ENCODE measurements at places on chromosomes 16 and 17. TPM values are rescaled to one million over a fixed set of nuclear protein-coding genes. Genes with fewer than 3 reads are reported as not detected.

The SPATA2L gene
- total RNA-seq, result 8.0 TPM

The MAPT gene
- 0.12 TPM for total RNA-seq

The C16orf96 gene
- 0.22 TPM for total RNA-seq

The AHSP gene
- not detected for total RNA-seq

The TBX4 gene
- total RNA-seq, result not detected

The SOCS1 gene
- 133 TPM for total RNA-seq

The TNFRSF17 gene
- total RNA-seq, result not detected

The ACSM2B gene
- not detected for total RNA-seq

All from activated CD4-positive, alpha-beta T cell treated with anti-CD3 and anti-CD28 coated beads, Interleukin-2, amount 10 ng/mL, durations not matched to agents 7 days and 5 days (primary cell).